ENCODE measurements at places on chromosomes 7 and 10.

DNA sequence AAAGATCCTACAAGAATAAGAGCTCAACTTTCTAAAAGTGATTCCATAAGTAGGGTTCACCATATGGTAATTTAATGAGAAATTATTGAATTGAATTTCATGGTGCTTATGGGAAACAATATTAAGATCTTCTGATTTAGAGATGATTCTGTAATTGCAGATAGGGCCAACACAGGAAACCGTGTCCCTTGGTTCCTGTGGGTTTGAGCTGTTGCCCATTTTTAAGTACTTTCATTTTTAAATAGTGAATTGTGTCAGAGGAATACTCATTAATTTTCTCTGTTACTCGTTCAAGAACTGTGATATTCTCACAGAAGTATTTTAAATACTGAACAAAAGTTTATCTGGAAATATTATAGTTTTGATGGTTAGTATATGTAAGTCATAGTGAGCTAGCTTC, 129.2 kb downstream of the SRI start:
- no peak for DNase-seq

DNA sequence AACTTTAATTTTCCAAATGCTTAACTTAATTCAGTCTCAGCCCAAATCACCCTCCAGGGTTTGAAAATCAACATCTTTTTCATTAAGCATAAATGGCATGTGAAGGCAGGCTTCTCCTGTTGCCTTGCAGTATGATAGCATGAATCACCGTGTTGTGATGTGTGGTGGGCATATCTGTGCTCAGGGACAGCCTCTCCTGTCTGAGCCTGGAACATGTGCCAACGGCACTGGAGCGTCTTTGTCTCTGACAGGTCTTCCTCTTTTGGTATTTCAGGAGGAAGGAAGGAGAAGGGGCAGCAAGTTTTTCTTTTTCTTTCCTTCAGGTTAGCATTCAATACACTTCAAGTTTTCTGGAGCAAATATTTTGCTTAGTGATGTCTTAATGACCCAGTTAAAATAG, 57.6 kb downstream of the LRGUK start:
- no peak for DNase-seq

DNA sequence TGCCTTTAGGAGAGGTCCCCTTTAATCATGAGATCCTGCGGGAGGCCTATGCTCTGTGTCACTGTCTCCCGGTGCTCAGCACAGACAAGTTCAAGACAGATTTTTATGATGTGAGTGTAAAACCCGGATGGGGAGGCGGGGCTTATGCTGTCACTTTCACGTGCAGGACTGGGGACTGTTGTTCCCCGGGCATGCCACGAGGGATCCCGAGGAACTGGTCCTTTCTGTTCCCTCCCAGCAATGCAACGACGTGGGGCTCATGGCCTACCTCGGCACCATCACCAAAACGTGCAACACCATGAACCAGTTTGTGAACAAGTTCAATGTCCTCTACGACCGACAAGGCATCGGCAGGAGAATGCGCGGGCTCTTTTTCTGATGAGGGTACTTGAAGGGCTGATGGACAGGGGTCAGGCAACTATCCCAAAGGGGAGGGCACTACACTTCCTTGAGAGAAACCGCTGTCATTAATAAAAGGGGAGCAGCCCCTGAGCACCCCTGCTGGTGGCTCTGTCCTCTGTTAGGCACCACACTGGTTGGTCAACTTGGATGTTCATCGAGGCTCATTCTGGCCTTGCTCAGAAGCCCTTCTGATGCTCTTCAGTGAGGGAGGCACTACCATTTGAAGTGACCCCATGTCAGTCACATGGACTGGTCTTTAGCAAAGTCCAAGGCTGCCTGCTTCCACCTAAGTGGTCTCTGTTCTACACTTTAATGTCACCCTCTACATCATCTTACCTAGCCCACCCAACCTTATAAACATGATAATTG, 2.8 kb downstream of the COPS6 start:
- no peak for DNase-seq

DNA sequence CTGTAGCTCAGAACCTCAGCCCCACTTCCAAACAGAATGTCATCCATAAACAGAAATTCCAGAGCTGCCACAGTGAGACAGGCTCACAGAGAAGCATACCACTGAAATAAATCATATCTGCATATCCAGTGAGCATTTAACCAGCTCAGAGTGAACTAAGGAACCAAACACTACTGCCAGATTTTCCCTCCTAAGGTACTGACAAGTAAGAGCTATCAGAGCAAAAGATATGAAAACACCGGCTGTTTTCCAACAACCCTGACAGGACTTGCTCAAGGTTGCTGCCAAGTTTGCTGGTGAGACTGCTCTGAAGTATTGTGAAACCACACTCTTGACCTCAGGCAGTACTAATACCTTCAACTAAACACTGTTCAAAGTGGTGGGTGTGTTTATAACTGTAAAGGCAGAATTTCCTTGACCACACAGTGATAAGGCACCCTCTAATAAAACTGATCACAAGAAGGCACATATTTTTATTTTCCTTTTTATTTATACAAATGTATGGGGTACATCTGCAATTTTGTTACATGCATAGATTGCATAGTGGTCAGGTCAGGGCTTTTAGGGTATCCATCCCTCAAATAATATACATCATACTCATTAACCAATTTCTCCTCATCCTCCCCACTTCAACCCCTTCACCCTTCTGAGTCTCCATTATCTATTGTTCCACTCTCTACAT, 18.3 kb downstream of the SGMS1 start:
- DNase-seq = no peak

GRCh38 chr7:130210181-130210935, 2.7 kb downstream of the SSMEM1 start:
- no peak for DNase-seq

DNA sequence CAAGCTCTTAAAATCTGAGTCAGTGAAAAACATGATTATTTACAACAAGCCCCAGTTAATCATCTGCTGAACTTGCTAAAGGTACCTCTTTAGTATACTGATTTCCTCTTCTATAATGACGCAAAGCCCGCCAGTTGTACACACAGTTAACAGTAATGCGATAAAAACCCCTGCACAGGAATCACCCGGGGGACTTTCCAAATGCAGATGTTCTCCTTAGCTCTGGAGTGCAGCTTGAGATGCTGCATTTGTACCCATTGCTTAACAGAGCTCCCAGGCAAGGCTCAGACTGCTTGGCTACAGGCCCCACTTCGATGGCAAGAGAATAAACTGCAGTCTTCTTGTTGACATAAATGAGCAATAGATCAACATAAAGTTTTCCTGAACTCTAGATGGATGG, 279.6 kb upstream of the HGF start:
- no peak for DNase-seq

GRCh38 chr7:108818742-108819141, 249.1 kb downstream of the DNAJB9 start:
- no peak for DNase-seq

DNA sequence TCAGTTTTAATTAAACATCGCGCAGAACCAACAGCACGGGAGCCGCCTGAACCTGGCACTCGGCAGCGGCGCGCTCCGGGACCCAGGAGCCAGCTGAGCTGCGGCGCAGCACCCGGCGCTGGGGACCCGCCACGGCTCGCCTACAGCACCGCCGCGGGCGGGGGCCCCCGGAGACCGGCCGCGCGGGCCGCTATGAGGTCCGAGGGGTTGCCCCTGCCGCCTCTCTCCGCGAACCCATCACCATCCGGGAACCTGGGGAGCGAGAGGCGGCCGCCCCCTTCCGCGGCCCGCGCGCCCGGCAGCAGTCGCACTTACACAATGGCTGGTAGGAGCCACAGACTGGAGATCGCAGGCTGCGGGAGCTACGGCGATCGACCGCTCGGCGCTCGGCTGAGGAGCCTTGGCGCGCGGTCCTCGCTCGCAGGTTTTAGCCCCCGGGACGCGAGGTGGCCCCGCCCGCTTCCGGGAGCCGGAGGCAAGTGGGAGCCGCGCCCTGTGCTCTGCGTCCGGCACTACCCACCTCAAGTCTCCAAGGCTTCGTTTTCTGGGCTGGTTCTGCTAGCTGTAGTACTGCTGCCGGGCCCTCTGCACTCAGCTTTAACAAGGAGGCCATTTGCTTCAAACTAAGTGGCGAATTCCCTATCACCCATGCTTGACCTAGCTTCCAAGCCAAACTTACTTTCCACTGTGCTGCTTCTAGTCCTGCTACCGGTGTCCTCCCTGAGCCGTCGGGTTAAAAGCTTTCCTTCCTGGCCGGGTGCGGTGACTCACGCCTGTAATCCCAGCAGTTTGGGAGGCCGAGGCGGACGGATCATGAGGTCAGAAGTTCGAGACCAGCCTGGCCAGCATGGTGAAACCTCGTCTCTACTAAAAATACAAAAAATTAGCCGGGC, at the start of gene TPK1:
Gene TPK1 (minus strand): TSS at position 402 of the 893 bp plus-strand sequence. CDS start 451 bp downstream, outside the sequence.
- DNase-seq = peak; percentile 95

All from hindlimb muscle (tissue), 1 donor.